CD4-positive, alpha-beta memory T cell (primary cell): ENCODE measurements at places on chromosomes 6 and 20. TPM values are rescaled to one million over a fixed set of nuclear protein-coding genes. Genes with fewer than 3 reads are reported as not detected.

Gene GNAS-AS1
- polyA plus RNA-seq: not detected

Gene GSTA3
- not detected for polyA plus RNA-seq

- no peak for DNase-seq
Measured at GRCh38 chr6:142218446-142218845, 71.4 kb downstream of the VTA1 start.

DNA sequence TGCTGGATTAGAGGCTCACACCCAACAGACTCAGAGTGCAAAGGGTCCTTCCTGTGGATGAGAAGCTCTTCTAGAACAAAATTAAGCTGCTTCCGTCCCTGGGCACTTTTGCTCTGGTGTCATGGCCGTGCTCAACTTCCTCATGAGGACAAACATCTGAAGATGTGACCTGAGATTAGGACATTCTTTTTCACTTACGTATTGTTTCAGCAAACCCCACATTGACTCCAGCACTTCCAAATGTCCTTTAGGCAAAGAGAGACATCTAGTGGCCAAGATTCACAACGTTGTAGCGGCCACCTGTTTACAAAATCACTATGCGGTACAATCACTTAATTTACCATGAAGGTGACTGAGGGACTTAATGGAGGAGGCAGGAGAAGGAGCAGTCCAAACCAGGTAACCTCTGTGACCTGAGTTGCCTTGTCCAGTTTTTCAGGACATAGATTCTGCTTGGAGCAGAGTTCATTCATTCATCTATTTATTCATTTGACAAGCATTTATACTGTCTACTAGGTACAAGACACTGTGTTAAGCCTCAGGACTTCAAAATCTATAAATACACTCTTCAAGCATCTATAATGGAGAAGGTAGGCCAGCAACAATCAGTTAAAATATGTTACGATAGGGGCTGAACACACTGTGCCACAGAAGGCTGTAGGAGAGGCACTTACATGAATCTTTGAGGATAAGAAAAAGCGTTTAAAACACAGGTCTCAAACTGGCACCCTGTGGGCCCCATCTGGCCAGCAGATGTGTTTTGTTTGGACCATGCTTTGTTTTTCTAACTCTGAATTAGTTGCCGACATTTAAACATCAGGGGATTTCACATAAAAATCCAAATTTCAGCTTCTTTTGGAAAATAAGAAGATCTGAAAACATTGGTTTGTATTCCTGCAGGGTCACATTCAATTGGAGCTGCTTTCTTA, 5.6 kb upstream of the ADGRF1 start:
- no peak for DNase-seq

- DNase-seq: no peak
Measured at GRCh38 chr20:57828696-57829095, 118.9 kb upstream of the PMEPA1 start.

Gene ULBP1
- polyA plus RNA-seq: not detected

DNA sequence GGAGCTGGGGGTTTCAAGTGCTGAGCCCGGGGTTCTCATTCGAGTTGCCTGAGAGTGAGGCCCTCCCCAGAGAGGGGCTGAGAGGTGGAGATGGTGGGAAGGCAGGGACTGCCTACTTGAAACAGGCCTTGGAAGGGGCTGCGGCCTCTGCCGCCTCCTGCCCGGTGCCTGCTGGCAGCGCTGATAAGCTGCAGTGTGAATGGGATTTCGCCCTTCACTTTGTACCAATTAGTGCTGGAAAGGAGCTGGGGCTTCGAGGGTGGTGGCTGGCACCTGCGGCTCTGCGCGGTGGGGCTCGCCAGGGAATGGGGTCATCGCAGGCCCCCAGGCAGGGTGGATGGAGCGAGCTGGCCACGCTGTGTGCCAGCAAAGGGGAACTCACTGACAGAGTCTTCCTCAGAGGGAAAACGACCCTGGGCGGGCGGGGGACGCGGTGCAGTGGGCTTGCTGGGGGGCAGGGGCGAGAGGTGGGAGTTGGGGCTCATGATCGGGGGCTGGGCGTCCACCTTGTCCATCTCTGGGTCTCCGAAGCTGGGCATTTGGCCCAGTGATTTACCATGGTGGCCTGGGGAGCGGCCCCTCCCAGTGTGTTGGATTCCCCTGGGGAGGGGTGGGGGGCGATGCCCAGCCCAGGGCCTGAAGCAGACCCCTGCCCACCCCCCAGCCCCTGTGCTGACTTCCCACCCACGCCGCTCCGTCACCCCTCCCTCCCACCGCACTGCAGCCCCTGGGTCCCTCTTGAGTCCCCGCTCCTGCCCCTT, 22.9 kb downstream of the COL20A1 start:
- DNase-seq: no peak

DNA sequence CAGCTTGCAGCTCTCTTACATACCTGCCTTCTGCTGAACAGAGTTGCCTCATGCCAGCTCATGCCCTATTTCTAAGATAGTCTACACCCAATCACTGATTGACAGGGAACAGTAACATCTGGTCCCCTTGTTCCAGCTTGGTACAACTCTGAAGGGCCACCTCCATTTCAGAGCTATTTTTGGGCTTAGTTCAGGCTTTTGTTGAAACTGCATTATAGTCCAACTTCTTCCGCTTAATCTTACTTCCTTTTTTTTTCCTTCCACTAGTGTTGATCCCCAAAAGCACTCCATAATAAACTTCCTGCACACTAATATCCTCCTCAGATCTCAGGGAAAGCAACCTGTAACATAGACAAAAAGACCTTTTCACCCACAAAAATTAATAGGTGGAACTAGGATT, 65.7 kb upstream of the TNFRSF21 start:
- DNase-seq: no peak
